ENCODE measurements at places on chromosomes 3 and 15. TPM values are rescaled to one million over a fixed set of nuclear protein-coding genes. Genes with fewer than 3 reads are reported as not detected.

- no peaks in the 10 kb centered on the region for H3K4me1 ChIP-seq
- H3K27ac ChIP-seq, result no peak overlapping the region
- H3K36me3 ChIP-seq, result no peaks in the 10 kb centered on the region
- H3K27me3 ChIP-seq, result no peaks in the 10 kb centered on the region
- H3K4me3 ChIP-seq, result no peak overlapping the region
Observed at GRCh38 chr3:111159391-111159790, 87.8 kb downstream of the NECTIN3 start.

DNA sequence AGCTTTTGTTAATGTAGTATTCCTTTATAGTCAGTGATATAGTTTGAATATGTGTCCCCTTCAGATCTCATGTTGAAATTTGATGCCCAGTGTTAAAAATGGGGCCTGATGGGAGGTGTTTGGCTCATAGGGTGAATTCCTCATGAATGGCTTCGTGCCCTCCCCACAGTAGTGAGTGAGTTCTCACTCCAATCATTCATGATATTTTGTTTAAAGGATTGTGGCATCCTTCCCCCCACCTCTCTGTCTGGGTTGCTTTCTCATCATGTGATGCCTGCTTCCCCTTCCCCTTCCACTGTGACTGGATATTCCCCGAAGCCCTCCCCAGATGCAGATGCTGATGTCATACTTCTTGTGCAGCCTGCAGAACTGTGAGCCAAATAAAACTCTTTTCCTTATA is 649.8 kb upstream of the NR2F2 start:
- H3K27me3 ChIP-seq, result peaks cover 2% of the 10 kb centered on the region
- DNase-seq, result no peak
- no peak overlapping the region for H3K27ac ChIP-seq

GRCh38 chr15:52290329-52290728 is 5.3 kb downstream of the MYO5C start:
- H3K36me3 ChIP-seq, result no peaks in the 10 kb centered on the region
- H3K4me3 ChIP-seq, result no peak overlapping the region
- no peak overlapping the region for H3K27ac ChIP-seq
- peaks cover 34% of the 10 kb centered on the region for H3K27me3 ChIP-seq
- H3K4me1 ChIP-seq, result peaks cover 30% of the 10 kb centered on the region
- no peak for DNase-seq

DNA sequence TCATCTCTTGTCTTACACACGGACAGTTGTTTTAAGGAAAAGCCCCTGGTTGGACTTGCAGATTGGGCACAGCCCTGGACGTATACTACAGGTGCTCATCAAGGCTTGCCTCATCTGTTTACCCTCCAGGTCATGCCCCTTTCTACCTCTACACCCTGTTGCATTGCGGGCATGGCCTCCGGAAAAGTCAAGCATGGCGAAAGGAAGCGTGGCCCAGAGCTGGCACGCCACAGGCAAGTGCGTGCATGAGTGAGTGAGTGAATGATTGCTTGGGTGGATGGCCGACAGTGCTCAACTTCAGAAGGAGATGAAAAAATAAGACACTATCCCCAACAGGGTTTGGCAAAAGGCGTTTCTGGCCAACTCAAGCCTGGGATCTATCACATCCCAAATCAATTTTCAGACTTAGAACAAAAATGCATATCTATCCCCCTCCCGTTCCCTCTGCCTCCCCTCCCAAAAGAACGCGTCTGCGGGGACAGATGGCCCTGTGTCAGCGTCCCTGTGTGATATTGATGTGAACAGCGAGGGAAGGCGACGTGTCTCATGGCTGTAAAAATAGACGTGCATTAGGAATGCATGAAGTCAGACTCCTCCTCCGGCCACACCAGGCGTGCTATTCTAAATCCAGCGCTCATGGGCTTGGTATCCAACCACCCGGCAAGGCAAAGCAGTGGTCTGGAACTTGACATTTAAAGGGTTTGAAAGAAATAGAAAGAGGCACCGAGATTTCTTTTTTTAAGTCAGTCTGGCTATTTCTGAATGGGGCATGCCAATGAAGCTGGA is 96.0 kb downstream of the RPLP1 start:
- H3K27me3 ChIP-seq, result peaks cover 14% of the 10 kb centered on the region
- H3K36me3 ChIP-seq, result peaks cover 2% of the 10 kb centered on the region
- no peaks in the 10 kb centered on the region for H3K4me1 ChIP-seq
- DNase-seq, result no peak

DNA sequence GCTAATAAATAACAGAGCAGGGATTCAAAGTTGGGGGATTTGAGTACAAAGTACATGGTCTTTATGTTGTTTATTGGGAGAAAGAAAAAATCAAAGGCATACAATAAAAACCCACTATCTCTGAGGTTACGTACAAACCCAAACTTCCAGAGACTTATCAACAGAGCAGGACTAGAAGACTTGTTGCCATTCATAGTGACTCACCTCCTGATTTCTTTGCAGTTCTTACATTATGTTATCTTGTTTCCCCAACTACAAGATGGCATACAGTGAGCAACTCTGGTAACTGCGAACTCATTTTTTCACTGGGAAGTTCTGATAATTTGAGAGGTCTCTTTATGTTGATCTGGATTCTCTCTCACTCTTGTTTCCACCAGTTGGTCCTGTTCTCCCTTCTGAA is 80.6 kb upstream of the ETV5 start:
- DNase-seq, result no peak
- H3K4me1 ChIP-seq, result peaks cover 16% of the 10 kb centered on the region
- peaks cover 41% of the 10 kb centered on the region for H3K27me3 ChIP-seq
- H3K36me3 ChIP-seq, result no peaks in the 10 kb centered on the region
- H3K4me3 ChIP-seq, result no peak overlapping the region

- peaks cover 14% of the 10 kb centered on the region for H3K36me3 ChIP-seq
- H3K27ac ChIP-seq, result no peak overlapping the region
- H3K4me3 ChIP-seq, result no peak overlapping the region
- no peak for DNase-seq
- peaks cover 18% of the 10 kb centered on the region for H3K4me1 ChIP-seq
- H3K27me3 ChIP-seq, result no peaks in the 10 kb centered on the region
Observed at GRCh38 chr3:52118156-52118875, 35.9 kb downstream of the POC1A start.

- H3K4me1 ChIP-seq, result no peaks in the 10 kb centered on the region
- H3K36me3 ChIP-seq, result no peaks in the 10 kb centered on the region
- no peaks in the 10 kb centered on the region for H3K27me3 ChIP-seq
Observed at GRCh38 chr3:62057339-62058047, 315.9 kb downstream of the FEZF2 start.

Gene CHRNA5
- total RNA-seq, result 2.4 TPM

Gene DRD3
- not detected for total RNA-seq

All from activated CD4-positive, alpha-beta T cell treated with anti-CD3 and anti-CD28 coated beads, Interleukin-2, amount 10 ng/mL, durations not matched to agents 7 days and 5 days (primary cell).